ENCODE measurements at places on chromosomes 1 and 21.

- DNase-seq, result no peak
These were observed 61.4 kb upstream of the DIRAS3 start for GRCh38 chr1:68111519-68112436.

DNA sequence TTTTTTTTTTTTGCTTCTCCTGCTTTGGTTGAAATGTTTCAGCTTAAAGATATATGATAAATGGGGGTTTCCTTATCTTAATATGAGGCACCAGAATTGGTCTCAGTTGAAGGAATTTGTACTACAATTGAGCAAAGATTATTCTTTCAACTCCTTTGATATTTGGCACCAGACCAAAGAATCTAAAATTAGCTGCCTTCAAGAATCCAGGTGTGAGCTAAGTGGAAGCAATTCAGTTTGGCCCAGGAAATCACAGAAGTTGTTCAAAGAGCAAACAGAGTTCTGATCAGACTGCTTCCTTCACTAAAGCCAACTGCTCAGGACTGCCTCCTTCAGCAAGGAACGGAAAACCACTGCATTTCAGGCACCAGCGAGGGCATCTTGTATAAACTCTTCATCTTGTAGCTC is 68.3 kb upstream of the BCAR3 start:
- no peak for DNase-seq

- no peak for DNase-seq
These were observed 615.4 kb downstream of the KIF26B start for GRCh38 chr1:245770156-245770555.

GRCh38 chr1:16266411-16267118 is 29.6 kb upstream of the CPLANE2 start:
- DNase-seq, result no peak

- no peak for DNase-seq
These were observed 56.5 kb upstream of the SSBP3 start for GRCh38 chr1:54462597-54463258.

DNA sequence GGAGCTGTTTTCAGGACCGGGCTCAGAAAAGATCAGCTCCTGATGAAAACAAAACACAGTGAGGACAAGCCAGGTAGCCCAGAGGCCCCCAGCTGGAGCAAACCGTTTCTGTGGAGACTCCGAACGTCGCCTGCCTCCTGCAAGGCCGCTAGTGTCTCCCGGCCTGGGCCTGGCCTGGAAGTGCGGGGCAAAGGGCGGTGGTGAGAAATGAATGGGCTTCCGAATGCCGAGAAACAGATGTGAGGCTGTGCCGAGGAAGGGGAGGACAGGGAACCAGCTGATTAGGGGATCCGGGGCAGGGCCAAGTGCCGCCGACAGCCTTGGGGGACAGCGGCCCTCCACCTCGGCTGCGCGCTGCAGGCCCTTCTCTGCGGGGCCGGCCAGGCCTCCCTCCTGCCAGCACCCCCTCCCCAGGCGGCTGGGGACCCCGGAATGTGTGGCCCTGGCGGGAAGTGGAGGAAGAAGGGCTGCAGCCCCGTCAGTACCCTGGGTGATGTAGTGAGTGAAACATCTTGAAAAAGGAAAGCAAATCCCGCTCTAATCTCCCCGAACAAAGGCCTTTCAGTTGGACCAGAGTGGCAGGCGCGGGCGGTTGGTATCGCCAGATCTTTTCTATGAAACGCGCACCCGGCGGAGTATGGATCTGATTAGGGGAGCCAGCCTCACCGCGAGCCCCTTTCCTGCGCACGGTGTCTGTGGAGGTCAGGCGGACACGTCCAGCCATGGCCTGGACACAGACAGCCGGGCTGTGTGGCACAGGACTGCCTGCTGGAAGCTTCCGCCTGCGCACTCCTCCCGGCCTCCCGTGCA is 52.6 kb downstream of the PRDM16 start:
- DNase-seq, result no peak

DNA sequence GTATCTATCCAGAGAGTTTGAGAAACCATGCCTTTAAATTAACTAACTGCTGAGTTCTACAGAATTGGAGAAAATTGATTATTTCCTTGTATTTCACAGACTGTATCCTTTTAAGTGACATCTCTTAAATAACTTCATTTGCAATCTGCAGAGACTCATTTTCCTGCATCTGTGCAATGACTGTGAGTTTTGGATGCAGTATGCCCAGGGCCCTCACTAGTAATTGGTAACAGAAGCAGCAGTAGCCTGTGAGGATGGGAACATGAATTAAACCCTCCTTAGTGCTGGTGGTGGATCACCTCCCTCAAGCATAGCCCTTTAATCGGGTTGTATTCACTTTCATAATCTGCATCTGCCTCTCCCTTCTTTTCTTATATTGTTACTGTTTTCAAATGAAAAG is 21.7 kb upstream of the SH3D21 start:
- DNase-seq, result no peak

DNA sequence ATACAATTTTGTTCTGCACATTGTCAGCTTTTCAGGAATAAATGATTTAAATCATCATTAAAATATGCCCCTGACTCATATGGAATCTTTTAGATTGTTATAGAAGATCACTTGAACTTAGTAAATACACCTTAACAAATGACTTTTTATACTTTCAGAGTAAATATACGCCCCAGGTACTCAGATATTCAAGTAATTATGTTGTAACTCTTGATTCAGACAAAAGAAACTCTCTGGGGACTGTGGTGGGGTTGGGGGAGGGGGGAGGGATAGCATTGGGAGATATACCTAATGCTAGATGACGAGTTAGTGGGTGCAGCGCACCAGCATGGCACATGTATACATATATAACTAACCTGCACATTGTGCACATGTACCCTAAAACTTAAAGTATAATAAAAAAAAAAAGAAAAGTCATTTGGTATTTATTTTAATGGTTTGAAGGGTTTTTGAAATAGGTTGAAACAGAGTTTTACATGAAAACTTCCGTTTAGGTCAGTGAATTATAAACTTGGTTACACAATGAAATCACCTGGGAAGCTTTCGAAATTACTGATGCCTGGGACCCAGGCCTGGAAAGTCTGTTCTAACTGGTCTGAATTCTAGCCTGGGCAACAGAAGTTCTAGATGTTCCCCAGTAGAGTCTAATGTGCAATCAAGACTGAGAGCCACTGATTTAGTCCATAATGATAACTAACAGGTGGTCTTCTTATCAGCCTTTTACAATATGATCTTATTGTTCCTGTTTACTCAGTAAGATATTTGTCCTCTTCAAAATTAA is 320.5 kb upstream of the NR5A2 start:
- DNase-seq, result no peak

DNA sequence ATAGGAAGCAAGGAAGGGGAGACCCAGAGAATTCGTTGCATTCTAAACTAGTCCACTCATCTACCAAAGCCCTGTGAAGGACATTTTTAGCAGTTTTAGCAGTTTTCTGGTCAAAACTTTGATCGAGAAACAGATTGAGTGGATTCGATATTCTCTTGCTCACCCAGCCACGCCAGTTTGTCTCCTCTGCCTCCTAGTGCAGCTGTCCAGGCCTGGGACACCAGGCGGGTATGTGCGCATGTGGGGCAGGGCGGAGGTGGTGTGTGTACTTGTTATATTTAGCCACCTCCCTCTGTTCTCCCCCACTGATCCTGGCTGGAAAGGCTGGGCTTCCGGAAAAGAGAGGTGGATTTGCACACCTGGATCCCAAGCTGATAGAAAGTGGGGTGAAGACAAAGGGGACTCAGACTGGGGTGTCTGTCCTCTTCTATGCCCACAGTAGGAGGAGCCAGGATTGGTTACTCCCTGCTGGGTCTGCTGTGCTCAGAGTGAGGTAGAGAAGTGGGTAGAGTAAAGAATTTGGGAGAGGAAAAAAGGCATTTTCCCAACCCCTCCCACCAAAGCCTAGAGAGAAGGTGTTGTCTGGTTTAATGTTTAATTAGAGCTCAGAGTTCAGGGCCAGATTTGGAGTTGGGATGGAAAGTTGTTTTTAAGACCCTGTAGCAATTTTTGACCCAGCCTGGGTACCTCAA is 3.8 kb downstream of the LMNA start:
- no peak for DNase-seq

GRCh38 chr1:32068957-32069588 is 3.7 kb upstream of the TMEM39B start:
- no peak for DNase-seq

- DNase-seq, result no peak
These were observed 128.7 kb downstream of the VPS13D start for GRCh38 chr1:12358499-12358898.

DNA sequence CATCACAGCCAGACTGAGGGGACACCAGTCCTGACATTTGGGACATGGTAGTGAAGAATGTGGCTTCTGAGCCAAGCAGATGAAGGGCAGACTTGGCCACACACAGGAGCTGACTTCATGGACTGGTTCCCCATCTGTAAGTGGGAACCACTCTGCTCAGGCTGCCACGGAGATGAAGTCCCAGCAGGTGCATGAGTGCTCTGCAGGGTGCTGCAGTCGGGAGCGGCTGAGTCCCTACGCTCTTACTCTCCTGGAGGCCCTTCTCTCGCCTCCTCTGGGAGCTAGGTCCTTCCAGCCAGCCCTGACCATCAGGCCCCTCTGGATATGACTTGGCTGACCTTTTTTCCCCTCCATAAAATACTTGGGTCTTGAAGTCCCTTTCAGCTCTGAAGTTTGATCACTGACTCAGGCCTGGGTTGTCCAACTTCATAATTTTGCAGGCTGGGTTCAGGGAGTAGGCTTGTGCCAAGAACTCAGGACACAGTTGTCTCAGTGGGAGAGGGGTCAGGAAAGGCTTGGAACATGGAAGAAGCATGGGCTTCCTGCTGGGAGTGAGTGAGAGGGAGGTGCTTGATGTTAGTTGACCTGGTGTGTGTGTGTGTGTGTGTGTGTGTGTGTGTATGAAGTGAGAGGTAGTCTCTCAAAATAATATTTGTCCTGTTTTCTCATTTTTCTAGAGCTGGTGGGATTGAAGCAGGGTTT is 21.0 kb upstream of the EPS8L3 start:
- no peak for DNase-seq

- DNase-seq, result no peak
These were observed 59.0 kb upstream of the TINAGL1 start for GRCh38 chr1:31517301-31517700.

GRCh38 chr1:153648000-153648643 is 10.4 kb upstream of the SNAPIN start:
- no peak for DNase-seq

GRCh38 chr1:5770981-5771765 is 221.1 kb downstream of the NPHP4 start:
- DNase-seq, result no peak

DNA sequence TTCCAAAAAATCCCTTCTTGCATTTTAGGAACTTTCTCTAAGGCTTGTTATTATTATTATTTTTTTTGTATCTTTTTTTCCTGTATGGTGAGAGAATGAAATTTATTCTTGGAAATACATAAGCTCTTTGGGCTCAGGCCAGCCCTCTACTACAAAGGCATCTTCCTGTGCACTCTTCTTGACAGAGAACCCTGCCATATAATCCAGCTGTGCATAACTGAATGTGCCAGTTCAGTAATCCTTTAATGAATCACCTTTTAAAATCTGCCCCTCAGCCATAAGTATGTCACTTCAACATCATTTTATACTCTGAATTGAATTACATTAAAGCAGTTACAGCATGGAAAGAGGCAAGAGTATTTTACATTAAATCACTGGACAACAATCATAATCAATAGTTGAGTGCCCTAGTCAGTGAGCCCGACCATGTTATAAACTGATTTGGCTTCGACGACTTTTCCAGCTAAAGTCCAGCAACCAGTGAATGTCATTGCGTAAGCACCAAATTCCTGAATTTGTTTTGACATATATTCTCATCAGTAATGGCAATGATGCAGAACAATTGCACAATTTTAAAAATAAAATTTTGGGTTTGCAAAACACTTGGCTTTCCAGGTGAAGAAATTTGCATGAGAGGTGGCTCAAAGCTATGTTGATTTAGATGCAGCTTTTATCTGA is 59.2 kb upstream of the KCNK2 start:
- no peak for DNase-seq

GRCh38 chr1:92691925-92692324 is 93.0 kb downstream of the EVI5 start:
- no peak for DNase-seq

DNA sequence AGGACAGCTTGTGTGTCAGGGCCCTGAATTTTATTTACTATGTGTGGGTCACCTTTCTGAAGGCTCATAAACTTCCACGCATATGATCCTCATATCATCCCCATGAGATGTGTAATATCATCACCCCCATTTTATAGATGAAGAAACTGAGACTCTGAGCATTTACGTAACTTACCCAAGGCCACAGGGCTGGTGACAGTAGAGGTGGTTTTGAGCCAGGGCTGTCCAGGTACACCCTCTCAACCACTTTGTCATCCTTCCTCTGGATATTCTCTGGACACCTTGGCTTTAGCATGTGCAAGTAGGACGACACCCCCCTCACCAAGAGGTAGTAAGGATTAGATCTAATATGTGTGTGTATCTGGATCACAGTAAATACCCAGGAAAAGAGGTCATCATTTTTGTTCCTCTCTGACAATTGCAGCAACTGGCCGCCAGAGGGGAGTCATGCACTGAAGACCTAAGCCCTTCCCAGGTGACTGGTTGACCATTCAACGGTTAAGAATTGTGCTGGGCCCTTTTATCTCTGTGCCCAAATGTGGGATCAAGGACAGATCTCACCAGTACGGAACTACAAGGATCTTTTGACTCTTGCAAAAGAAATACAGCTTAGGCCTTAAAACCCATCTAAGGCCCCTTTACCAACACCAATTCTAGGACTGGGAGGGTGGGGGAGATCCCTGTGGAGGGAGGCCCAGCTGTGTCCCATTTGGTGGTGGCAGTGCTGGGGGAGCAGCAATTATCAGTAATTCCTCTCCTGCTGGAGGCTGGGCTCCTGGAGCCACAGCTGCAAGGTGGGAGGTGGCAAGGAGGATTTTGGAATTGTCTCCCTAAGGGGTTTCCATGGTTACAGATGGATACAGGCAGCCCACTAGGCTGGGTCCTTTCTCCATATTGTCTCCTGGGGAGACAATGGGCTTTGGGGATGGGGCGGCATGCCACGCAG is 13.7 kb upstream of the E2F2 start:
- peak; percentile 52 for DNase-seq

GRCh38 chr21:43275421-43276211 is 106.8 kb downstream of the CRYAA start:
- DNase-seq, result no peak

DNA sequence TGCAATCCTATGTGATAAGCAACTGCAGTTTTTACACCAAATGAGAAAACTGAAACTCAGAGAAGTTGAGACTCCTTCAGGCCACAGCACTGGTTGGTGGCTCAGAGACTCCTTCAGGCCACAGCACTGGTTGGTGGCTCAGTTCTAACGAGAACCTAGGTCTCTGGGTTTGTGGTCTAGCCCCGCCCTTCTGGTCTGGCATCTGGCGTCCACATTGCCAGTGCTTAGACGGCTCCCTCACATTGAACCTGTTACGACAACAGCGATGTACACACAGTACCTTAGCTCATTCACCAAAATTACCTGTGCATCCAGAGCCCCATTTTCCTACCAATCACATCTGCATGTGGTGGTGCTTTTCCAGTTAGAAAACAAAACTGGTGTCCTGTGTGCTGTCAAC is 66.1 kb downstream of the NID1 start:
- peak; percentile 68 for DNase-seq

GRCh38 chr1:204232526-204232925 is 18.7 kb upstream of the GOLT1A start:
- DNase-seq, result no peak

All from T-helper 2 cell treated with Interferon-gamma antibody and Interleukin-4, amounts not matched to agents 5 μg/mL and 100 μg/mL, for 36 hours (primary cell).